CMK (cell line): ENCODE measurements at places on chromosomes 12 and 14.

GRCh38 chr12:45256721-45257120 is 40.8 kb downstream of the ANO6 start:
- no peak for DNase-seq

DNA sequence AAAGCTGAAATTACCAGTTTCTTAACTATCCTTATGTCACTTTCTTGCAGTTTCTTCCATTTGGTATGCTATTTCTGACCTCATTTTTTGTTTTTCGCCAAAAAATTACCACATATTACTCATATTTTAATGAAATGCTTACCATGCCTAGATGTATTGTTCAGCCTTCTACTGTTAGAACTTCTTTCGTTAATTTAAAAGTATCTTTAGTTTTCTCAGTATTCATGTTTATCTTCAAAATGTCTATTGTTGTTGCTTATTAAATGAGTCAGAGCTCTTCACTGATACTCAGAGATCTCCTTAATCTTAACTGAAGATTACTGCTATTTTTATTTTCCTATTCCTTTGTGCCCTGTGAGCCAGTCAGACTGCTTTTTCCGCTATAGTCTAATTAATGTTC is 20.5 kb downstream of the RAP1B start:
- DNase-seq, result no peak

DNA sequence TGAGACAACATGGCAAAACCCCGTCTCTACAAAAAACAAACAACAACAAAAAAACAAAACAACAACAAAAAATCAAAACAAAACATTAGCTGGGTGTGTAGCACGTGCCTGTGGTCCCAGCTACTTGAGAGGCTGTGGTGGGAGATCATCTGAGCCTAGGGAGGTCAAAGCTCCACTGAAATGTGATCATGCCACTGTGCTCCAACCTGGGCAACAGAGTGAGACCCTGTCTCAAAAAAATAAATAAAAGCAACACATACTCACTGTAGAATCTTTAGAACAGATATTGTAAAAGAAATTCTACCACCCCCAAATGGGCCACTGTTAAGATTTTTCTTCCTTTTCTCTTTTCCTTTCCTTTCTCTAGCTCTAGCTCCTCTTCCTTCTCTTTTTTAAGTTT is 26.3 kb downstream of the SLC38A1 start:
- no peak for DNase-seq

GRCh38 chr12:115507951-115508722 is 769.4 kb downstream of the MED13L start:
- DNase-seq, result no peak

DNA sequence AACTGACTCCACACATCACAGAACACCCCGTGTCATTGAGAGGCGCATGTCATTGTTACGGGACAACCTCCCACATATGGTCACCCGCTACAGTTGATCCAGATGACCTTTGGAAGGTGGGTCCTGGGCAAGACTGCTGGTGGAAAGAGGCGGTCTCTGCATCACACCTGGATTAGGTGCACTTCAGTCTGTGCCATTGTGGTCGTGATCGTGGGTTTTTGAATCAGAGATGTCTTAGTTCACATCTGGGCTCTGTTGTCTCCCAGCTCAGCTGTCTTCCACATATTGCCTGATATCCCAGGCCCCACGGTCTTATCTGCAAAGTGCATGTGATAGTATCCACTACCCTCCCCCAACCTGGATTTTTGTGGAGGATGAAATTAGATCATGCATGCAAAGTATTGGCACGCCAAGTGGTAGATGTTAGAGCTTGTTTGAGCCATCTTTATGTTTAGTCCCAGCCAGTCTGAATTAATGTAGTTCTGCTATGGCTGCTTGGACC is 208.7 kb upstream of the FOXN3 start:
- no peak for DNase-seq

- no peak for DNase-seq
Measured at GRCh38 chr12:125408718-125409117, 343.5 kb downstream of the AACS start.

DNA sequence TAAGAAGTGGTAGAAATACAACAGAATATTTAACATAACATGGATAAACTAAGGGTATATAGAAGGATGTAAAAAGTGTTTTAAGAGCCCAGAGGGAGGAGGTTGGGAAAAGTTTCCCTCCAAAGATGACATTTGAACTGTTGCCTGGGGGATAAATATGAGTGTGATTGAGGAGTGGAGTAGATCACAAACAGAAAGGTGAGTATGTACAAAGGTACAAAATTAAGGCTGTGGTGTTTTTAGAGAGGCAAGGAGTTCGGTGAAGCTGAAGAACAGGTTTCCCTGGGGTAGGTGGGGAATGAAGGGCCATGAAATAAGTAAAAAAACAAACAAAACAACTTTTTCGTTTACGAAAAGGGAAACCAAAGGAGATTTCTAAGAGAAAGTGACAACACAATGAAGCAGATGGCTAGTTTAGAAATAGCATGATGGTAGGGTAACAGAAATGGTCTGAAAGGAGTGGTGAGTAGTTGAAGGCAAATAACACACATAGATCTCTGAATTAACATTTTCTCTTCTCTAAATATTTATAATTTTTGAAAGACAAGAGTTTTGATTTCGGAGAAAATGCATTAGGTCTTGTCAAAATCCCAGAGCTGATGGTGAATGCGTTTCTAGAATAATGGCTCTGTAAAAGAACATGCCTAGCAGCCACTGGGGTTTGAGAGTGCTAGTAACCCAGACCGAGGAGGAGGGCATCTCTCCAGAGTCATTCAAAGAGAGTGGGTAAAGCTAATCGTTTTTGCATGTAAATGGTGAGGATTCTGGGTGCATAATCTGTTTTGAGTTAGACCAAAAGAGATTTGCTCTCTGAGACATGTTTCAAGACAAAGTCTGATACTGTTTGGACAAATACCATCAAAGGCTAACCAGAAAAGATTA is 240.4 kb upstream of the DCN start:
- no peak for DNase-seq

GRCh38 chr12:87280893-87281292 is 748.3 kb downstream of the C12orf50 start:
- no peak for DNase-seq

DNA sequence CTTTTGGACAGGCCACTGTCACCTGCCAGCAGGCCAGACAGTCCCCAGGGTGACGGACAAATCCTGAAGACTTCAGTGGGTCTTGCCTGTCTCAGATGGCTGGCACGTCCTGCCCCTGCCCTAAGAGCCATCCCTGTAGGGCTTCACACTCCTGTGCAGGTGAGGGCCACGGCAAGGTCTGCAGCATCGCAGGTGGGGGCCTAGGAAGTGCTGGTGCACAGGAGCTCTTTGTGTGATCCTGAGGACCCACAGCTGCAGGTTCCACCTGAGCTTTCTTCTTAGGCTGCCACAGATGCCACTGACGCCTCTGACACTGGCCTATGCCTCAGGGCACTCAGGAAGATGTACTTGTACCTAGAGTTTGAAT is 108.5 kb upstream of the FKBP4 start:
- DNase-seq, result no peak

GRCh38 chr12:5036031-5036430 is 7.6 kb upstream of the KCNA5 start:
- DNase-seq, result no peak

- DNase-seq, result no peak
Measured at GRCh38 chr12:79451978-79452377, 238.8 kb downstream of the PAWR start.

- DNase-seq, result no peak
Measured at GRCh38 chr12:52528641-52529143, 8.5 kb upstream of the KRT5 start.

DNA sequence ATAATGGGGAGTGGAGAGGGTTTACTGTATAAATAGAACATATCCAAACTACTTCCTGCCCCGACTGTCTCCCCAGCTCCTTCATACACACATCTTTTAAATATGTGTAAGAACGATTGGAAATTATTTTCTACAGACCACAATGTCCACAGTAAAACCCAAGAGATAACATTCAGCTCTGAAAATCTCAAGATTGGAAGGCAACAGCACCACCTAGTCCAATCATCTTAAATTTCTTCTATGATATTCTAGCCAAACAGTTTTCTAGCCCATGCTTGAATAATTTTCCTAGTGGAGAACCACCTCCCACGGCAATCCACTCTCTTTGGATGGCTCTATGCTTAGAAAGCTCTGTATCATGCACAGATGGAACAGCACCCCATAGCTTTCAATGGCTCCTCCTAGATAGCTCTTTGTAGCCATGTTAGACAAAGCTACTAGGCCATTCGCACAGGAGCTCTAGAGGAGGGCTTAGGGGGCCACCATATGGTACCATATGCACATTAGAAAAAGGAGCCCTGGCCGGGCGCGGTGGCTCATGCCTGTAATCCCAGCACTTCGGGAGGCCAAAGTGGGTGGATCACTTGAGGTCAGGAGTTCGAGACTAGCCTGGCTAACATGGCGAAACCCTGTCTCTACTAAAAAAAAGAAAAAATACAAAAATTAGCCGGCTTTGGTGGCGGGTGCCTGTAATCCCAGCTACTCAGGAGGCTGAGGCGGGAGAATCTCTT is 18.1 kb downstream of the VDR start:
- no peak for DNase-seq

DNA sequence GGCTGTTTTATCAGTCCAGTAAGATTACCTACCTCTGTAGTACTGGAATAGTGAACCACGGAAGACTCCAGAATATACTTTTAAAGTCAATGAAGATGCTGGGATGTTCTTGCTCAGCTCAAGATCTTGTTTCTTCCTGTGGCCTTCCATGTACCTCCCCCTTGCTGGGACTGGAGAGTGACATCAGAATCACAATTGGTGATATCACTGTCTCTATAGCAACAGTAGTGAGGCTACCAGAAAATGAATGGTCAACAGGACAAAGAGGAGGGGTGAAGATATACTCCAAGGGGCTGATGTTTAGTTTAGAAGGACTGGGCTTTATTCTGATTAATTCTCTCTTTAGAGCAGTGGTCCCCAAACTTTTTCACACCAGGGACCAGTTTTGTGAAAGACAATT is 3.8 kb downstream of the AKAP3 start:
- DNase-seq, result no peak

GRCh38 chr14:57486767-57487379 is 6.8 kb downstream of the CCDC198 start:
- no peak for DNase-seq

DNA sequence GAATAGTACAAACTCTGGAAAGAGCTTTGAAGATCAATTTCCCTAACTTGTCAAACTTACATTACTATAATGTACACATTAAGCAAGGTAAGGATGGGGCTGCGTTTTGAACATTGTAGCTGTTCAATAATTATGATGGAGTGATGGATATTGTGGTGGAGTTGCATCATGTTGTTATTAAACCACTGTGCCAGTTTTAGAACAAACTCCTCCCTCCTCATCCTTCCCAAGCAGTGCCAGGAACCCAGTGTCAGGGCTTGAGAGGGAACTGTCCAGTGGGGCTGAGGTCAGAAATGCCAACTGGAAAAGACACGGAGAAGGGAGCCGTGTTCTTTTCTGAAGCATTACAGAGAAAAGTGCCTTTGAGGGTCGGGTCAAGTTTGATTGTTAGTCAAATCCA is 31.9 kb upstream of the PAPOLA start:
- no peak for DNase-seq

GRCh38 chr14:32405856-32406255 is 76.8 kb downstream of the AKAP6 start:
- DNase-seq, result no peak

- DNase-seq, result no peak
Measured at GRCh38 chr14:91315844-91316267, 71.4 kb upstream of the GPR68 start.

GRCh38 chr12:96395236-96395635 is 5.0 kb downstream of the CDK17 start:
- DNase-seq, result no peak

DNA sequence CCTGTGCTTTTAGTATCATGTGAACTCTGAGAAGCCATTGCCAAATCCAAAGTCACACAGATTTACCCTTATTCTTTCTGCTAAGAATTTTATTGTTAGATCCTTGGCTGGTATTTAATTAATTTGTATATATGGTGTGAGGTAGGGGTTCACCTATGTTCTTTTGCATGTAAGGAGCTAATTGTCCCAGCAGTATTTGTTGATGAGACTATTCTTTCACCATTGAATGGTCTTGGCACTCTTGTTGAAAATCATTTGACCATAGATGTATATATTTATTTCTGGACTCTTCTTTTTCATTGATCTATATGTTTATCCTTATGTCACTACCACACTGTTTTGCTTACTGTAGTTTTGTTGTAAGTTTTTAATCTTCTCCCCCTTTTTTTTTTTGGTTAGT is 26.2 kb downstream of the G2E3 start:
- DNase-seq, result no peak

DNA sequence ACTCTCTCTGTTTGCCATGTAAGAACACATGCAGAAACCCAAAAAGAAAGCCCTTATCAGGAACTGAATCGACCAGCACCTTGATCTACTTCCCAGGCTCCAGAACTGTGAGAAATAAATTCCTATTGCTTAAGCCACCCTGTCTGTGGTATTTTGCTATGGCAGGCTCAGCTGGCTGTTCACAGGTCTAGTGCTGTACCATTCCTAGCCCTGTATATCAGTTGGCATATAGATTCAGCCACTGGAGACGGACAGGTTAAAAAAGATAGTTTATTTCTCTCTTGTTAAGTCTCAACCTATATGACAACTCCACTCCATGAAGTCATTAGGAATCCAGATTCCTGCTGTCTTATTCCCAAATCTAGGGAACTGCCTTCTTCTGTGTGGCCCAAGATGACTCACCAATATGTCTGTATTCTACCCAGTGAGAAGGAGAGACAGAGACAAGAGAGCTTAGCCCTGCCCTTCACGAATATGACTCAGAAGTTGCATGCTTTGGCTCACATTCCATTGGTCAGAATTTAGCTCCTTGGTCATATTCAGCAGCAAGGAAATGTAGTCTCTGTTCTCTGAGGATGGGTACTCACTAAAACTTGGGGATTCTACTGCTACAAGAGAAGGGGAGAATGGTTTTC is 57.0 kb downstream of the PLEKHG7 start:
- DNase-seq, result no peak

- no peak for DNase-seq
Measured at GRCh38 chr12:112962561-112962960, 15.8 kb upstream of the OAS2 start.

GRCh38 chr12:132542661-132543060 is 52.7 kb downstream of the FBRSL1 start:
- no peak for DNase-seq

DNA sequence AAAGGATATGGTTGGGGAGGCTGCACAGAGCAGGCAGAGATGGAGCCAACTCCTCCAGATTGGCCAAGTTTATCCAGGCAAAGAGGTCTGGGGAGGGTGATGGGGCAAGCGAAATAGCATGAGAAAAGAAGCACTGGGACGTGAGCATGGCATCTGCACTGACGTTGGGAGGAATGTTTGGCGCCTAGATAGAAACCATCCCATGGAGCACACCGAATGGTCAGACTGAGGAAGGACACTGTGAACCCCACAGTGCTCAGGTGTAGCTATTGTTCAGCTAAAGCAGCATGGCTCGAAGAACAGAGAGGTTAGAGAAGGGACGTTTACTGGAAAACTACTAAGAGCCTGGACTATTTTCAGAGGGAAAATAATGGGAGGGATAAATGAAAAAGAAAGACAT is 387.1 kb downstream of the EMP1 start:
- DNase-seq, result no peak

DNA sequence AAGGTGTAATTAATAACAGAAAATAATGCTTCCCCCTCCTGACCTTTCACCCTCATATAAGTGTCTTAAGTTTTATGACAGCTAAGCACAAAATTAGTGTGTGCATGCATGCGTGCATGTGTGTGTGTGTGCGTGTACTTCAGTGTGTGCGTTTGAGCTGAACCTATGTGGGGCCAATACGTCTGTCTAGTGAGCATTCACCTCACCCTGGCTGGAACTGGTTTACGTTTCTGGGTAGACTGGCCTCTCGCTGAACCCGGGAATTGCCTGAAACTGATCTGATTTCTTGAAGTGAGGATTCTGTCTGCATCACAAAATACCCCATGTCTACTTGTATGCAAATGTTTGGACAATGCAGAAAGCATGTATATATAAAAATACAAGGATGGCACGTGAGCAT is 68.2 kb upstream of the TBX3 start:
- DNase-seq, result no peak
